ENCODE measurements at places on chromosomes 16 and 17. TPM values are rescaled to one million over a fixed set of nuclear protein-coding genes. Genes with fewer than 3 reads are reported as not detected.
A peak's percentile ranks its signal among the peaks of the same experiment; 100 is the strongest.

DNA sequence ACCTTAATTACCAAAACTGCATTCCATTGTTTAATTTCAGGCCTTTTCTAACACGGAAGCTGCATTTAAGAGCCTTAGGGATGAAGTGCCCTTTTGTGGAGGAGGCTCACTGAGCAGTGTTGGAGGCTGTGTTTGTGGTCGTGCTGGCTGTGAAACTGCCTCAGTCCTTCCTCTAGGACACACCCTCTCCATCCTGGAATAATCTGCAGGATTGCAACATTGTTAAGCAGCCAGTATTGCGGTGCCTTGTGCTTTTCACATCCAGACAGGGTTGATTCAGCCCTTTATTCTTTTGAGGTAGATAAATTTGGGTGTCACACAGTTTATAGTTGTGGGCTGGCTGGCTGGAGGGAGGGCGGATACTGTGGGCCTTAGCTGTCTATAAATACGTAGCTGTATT lies 141.6 kb downstream of the CDRT15L2 start:
- H3K27me3 ChIP-seq: no peaks in the 10 kb centered on the region
- DNase-seq: no peak
- no peaks in the 10 kb centered on the region for H3K36me3 ChIP-seq
- no peak overlapping the region for H3K4me3 ChIP-seq

The NHERF2 gene
- not detected for polyA plus RNA-seq

The SPNS3 gene
- polyA plus RNA-seq: 0.36 TPM

- no peaks in the 10 kb centered on the region for H3K27me3 ChIP-seq
- DNase-seq: no peak
- H3K36me3 ChIP-seq: no peaks in the 10 kb centered on the region
- peak overlapping the region; percentile 87 for H3K4me3 ChIP-seq
Measured at GRCh38 chr16:88568710-88569613, 1.2 kb upstream of the ZC3H18 start.

DNA sequence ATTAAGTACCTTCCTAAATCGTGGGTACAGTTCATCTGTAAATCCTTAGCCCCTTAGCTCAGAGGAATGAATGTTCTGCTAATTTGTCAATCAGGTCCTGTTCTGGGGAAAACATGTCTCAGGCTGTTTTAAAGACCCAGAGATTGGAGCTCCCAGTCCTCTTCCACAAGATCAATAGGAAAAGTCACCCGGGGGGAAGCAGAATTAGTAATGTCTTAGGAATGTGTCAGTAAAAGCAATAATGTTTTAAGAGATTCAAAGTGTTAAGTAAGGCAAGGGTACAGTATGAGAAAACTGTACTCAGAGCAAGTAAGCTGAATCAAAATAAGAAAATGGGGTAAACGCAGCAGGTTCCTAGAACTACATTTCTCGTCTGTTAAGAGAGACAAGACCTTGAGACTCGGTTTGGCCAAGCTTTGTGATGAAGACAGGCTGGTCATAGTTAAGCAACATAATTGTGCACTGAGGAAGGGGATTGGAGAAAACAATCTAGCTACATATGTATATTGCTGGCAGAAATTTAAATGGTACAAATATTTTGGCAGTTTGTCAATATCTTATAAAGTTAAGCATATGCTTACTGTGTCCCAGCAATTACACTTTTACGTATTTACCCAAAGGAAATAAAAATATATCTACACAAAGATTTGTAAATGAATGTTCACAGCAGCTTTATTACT lies 192.9 kb upstream of the C17orf78 start:
- DNase-seq: no peak
- peaks cover 24% of the 10 kb centered on the region for H3K36me3 ChIP-seq
- no peak overlapping the region for H3K4me3 ChIP-seq
- no peak overlapping the region for H3K27ac ChIP-seq
- H3K4me1 ChIP-seq: no peaks in the 10 kb centered on the region
- no peaks in the 10 kb centered on the region for H3K27me3 ChIP-seq

DNA sequence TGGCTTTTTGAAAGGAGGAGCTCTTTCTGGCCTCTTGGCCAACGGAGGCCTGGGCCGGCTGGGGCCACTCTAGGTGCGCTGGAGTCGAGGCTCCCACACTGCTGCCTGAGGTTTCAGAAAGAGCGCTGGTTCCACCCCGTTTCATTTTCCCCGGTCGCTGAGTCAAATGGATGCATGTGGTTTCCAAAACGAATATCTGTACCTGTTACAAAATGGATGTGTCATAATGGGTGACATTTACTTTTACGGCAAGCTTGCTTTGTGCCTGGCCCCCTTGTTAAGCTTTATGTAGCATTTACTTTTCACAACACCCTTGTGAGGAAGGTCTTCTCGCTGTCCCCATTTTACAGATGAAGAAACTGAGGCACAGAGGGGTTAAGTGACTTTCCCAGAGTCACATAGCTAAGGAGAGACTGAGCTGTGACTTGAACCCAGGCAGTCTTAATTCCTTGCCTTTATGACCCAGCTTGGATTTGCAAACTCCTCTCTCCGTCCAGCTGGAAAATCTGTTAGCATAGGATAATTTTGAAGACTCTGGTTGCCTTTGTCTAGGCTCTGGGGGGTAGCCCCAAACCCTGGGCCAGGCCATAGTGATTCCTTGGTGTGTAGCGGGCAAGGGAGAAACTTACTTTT lies 10.6 kb downstream of the KSR1 start:
- no peak for DNase-seq
- no peaks in the 10 kb centered on the region for H3K36me3 ChIP-seq
- peak overlapping the region; percentile 65 for H3K27ac ChIP-seq
- peaks cover 46% of the 10 kb centered on the region for H3K4me1 ChIP-seq
- H3K4me3 ChIP-seq: no peak overlapping the region
- no peaks in the 10 kb centered on the region for H3K27me3 ChIP-seq

GRCh38 chr17:30427611-30428010 lies 48.9 kb downstream of the CPD start:
- no peaks in the 10 kb centered on the region for H3K4me1 ChIP-seq
- DNase-seq: no peak
- H3K36me3 ChIP-seq: peaks cover 8% of the 10 kb centered on the region
- no peak overlapping the region for H3K27ac ChIP-seq
- no peaks in the 10 kb centered on the region for H3K27me3 ChIP-seq

The SLFN14 gene
- not detected for polyA plus RNA-seq

The CIBAR2 gene
- polyA plus RNA-seq: not detected

The NPIPA8 gene
- 2.1 TPM for polyA plus RNA-seq

Measured in naive B cell (primary cell).